ENCODE measurements at places on chromosomes 13 and 19.
A peak's percentile ranks its signal among the peaks of the same experiment; 100 is the strongest.

- H3K36me3 ChIP-seq: peaks cover 3% of the 10 kb centered on the region
- peak; percentile 54 for DNase-seq
- no peak overlapping the region for H3K4me3 ChIP-seq
- H3K27me3 ChIP-seq: no peaks in the 10 kb centered on the region
- H3K4me1 ChIP-seq: peaks cover 3% of the 10 kb centered on the region
Measured at GRCh38 chr13:28251466-28251865, 113.1 kb downstream of the PAN3 start.

DNA sequence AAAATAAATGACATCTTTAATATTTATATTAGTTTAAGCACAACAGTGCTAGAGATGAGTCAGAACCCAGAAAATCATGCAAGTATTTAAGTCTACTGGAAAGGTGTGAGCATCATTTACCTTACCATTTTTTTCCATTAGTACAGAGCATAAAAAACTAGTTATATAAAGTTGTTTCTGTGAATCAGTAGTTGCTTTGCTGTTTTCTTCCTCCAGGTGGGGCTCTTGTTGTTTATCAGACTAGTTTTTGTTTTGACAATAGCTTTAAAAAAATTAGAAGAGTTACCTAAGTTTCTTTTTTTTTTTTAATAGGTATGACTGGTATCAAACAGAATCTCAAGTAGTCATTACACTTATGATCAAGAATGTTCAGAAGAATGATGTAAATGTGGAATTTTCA, 12.7 kb downstream of the SUGT1 start:
- H3K4me1 ChIP-seq: no peaks in the 10 kb centered on the region
- peak; percentile 71 for DNase-seq
- no peak overlapping the region for H3K27ac ChIP-seq
- no peak overlapping the region for H3K4me3 ChIP-seq

DNA sequence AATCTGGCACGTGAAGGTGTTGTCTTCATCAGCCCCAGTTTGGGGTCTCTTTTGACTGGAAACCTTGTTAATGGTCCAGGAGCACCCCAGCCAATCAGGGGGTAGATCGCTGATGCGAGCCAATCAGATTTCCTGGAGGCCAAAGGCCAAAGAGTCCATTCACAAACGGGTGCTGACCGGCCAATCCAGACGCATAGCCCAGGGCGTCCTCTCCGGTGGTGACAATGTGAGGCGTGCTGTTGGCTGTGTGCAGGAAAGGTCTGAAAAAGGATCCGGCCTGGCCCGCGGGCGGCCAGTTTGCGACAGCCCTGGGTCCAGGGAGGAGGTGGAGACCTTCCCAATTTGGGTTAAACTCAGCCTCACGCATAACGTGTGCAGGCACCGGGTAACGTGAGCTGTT, 3.1 kb downstream of the MAST3 start:
- H3K4me3 ChIP-seq: no peak overlapping the region
- H3K27ac ChIP-seq: no peak overlapping the region
- H3K36me3 ChIP-seq: no peaks in the 10 kb centered on the region
- no peak for DNase-seq
- H3K4me1 ChIP-seq: peaks cover 3% of the 10 kb centered on the region

DNA sequence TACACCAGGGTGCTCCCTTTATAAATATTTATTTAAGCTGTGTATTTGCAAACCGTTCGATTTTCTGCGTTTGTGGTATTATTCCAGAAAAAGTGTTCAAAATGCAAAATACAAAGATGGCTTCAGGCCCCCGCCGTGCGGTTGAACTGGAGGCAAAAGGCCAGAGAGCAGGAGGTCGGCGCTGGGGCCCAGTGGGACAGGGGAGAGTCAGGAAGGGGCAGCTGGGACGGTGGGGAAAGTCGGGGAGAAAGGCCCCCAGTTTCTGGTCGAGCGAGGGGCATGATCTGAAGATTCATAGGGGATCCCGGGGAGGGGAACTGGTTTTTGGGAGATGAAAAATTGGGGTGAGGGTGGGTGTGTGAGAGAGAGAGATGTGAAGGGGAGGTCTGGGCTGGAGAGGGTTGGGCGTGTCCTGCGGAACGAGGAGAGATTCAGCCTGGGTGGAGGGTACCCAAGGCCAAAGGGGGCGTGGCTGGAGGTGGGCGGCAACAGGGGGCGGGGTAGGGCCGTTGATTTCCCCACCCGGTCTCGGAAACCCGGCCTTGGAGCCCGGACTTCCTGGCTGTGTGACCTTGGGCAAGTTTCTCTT, 678 bp downstream of the ISOC2 start:
- no peaks in the 10 kb centered on the region for H3K27me3 ChIP-seq
- H3K27ac ChIP-seq: peak overlapping the region; percentile 74
- H3K36me3 ChIP-seq: peaks cover 11% of the 10 kb centered on the region
- H3K4me1 ChIP-seq: peaks cover 18% of the 10 kb centered on the region
- peak; percentile 81 for DNase-seq

- DNase-seq: no peak
- H3K4me3 ChIP-seq: no peak overlapping the region
- no peak overlapping the region for H3K27ac ChIP-seq
- no peaks in the 10 kb centered on the region for H3K4me1 ChIP-seq
Measured at GRCh38 chr13:76680112-76680511, 206.1 kb downstream of the KCTD12 start.

DNA sequence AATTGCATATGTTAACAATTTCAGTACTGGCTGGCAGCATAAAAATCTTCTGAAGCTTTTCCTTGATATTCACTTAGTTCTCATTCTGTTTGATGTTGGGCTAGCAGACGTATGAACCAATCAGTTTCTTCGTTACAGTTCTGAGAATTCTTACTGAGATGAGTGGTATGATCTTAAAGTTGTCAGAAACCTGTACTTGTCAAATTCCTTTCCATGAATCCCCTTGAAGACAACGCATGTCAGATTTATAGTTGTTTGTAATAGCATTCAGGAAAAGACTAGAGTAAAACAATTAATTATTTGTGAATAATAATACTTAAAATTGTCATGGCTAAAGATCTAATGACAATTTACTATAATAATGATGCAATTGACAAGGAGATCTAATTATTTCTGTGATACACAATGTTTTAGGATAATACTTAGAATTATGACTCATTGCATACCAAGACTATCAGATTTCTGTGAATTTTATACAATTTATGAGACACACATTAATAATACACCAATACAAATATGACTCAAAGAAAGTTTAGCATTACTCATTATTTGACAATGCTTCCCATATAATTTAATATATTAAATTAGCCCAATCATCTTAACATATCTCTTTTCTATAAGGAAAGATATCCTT, 447.2 kb downstream of the RFC3 start:
- no peak overlapping the region for H3K27ac ChIP-seq
- DNase-seq: no peak

DNA sequence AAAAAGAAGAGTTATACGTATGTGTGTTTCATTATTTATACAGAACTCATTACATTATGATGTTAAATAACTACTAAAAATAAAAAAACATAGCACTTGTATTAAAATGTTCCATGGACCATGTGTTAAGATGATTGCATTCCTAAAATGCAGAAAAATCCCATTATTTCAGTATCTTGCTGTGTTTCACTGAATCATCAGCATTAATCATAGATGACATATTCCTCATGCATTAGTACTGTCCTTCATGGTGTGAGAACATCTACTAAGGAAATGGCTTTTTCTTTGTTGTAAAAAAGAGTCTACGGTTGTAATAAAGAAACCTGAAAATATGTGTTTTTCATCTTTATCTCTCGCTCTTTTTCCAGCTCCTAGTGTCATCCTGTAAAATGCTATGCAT, 416.5 kb downstream of the FGF14 start:
- no peak overlapping the region for H3K4me3 ChIP-seq
- H3K27me3 ChIP-seq: no peaks in the 10 kb centered on the region
- DNase-seq: no peak

- DNase-seq: no peak
- no peak overlapping the region for H3K4me3 ChIP-seq
- H3K36me3 ChIP-seq: no peaks in the 10 kb centered on the region
- H3K27me3 ChIP-seq: no peaks in the 10 kb centered on the region
- no peak overlapping the region for H3K27ac ChIP-seq
- no peaks in the 10 kb centered on the region for H3K4me1 ChIP-seq
Measured at GRCh38 chr13:65825039-65825438, 1405.1 kb downstream of the PCDH9 start.

- H3K27ac ChIP-seq: no peak overlapping the region
- no peak for DNase-seq
- H3K4me3 ChIP-seq: no peak overlapping the region
- no peaks in the 10 kb centered on the region for H3K36me3 ChIP-seq
- no peaks in the 10 kb centered on the region for H3K27me3 ChIP-seq
Measured at GRCh38 chr19:30431591-30431990, 59.4 kb downstream of the ZNF536 start.

DNA sequence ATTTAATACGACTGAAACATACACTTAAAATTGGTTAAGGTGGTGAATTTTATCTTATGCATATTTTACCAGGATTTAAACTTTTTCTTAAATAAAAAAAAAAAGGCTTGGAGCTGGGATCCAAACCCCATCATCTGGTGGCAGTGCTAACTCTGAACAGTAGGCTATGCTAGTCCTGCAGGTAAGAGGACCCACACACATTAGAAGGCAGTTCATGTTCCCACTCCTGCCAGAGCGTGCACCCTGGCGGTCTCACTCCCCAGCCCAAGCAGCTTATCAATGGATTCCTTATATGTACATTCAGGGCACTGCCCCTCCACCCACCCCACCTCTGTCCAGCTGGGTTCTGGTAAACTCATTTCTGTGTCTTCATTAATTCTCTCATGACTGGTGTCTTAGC, 31.3 kb upstream of the CEBPA start:
- H3K4me1 ChIP-seq: no peaks in the 10 kb centered on the region
- H3K36me3 ChIP-seq: no peaks in the 10 kb centered on the region
- H3K4me3 ChIP-seq: no peak overlapping the region
- H3K27ac ChIP-seq: no peak overlapping the region
- H3K27me3 ChIP-seq: no peaks in the 10 kb centered on the region
- no peak for DNase-seq

DNA sequence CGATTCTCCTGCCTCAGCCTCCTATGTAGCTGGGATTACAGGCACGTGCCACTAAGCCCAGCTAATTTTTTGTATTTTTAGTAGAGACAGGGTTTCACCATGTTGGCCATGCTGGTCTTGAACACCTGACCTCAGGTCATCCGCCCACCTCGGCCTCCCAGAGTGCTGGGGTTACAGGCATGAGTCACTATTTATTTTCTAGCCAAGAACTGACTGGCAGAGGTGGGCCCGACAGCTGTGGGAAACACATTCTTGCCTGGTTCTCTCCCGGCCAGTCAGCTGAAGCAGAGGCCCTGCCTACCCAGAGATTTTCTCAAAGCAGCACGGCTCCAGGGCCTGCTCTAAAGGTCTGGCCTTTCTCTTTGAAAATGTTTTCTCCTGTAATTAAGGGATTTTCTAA, 108.0 kb downstream of the KCTD15 start:
- no peak for DNase-seq
- H3K4me3 ChIP-seq: no peak overlapping the region
- H3K4me1 ChIP-seq: no peaks in the 10 kb centered on the region
- peaks cover 63% of the 10 kb centered on the region for H3K27me3 ChIP-seq

- H3K27ac ChIP-seq: no peak overlapping the region
- no peaks in the 10 kb centered on the region for H3K36me3 ChIP-seq
- no peaks in the 10 kb centered on the region for H3K27me3 ChIP-seq
- H3K4me1 ChIP-seq: no peaks in the 10 kb centered on the region
Measured at GRCh38 chr13:85174291-85174690, 624.9 kb downstream of the SLITRK6 start.

DNA sequence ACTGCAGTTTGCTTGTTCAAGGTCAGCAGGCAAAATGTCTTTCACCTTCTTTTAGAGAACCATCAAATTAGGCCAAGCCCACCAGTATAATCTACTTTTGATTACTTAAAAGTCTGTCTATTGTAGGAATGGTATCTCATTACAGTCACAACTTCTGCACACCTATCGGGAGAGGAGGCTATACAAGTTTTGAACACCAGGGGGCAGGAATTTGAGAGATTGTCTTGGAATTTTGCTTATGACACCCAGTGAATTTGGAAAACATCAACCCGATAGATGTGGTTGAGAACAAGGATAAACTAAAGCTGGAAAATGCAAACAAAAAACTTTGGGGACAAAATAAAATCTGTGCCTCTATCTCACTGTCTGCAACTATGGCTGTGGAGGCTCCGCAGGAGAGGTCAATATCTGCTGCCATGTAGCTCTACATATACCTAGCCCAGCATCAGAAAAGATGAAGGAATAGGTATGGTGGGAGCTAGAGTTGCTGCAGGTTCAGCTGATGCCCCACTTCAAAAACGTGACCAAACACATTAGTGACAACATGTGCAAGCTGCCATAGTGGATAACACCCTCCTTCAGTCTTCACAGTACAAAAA, 1299.2 kb upstream of the SPRY2 start:
- no peaks in the 10 kb centered on the region for H3K36me3 ChIP-seq
- no peak for DNase-seq
- no peak overlapping the region for H3K4me3 ChIP-seq
- H3K27ac ChIP-seq: no peak overlapping the region
- no peaks in the 10 kb centered on the region for H3K27me3 ChIP-seq

Data from common myeloid progenitor, CD34-positive (primary cell).